ENCODE measurements at places on chromosomes 12 and 14. TPM values are rescaled to one million over a fixed set of nuclear protein-coding genes. Genes with fewer than 3 reads are reported as not detected.

The P2RX2 gene
- total RNA-seq = 1.2 TPM

The NKX2-1 gene
- total RNA-seq = 0.13 TPM

The SLC10A1 gene
- not detected for total RNA-seq

The CPNE6 gene
- total RNA-seq = not detected

The SIX6 gene
- not detected for total RNA-seq

The CLMN gene
- 34.9 TPM for total RNA-seq

The ETFBKMT gene
- total RNA-seq = 1.5 TPM

The RPGRIP1 gene
- 0.28 TPM for total RNA-seq

The IQSEC3 gene
- total RNA-seq = not detected

The EID3 gene
- total RNA-seq = 18.5 TPM

The APAF1 gene
- total RNA-seq = 15.6 TPM

The IL23A gene
- 0.41 TPM for total RNA-seq

The MMP17 gene
- 30.0 TPM for total RNA-seq

The CCDC92 gene
- 53.7 TPM for total RNA-seq

The KCNK13 gene
- total RNA-seq = not detected

The AMN gene
- 0.44 TPM for total RNA-seq

The SLC5A8 gene
- total RNA-seq = not detected

The NRXN3 gene
- not detected for total RNA-seq

The ALX1 gene
- 0.23 TPM for total RNA-seq

The DNM1L gene
- 91.8 TPM for total RNA-seq

The CTSG gene
- not detected for total RNA-seq

The LRRC9 gene
- not detected for total RNA-seq

Measured in Panc1 (cell line).